ENCODE measurements at places on chromosomes 7 and 10.

DNA sequence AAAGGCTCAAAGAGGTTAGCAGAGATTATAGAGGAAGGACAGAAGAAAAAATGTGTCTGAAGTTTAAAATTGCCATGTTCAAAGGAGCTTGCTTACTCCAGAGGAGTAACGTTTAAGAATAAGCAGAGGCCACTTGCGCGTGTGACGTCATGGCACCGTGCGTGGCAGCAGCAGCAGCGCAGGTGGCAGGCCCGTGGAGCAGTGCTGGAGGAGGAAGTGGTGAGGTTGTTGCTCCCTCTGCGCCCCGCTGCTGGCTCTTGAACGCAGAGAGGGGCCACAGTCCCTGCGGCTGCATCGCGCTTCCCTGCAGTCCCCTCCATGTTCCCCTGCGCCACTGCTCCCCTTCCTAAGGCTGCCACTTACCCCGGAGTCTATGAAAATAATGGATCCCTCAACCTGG lies 37.5 kb downstream of the GDI2 start:
- peak; percentile 80 for DNase-seq

GRCh38 chr10:132228616-132229015 lies 41.9 kb downstream of the DPYSL4 start:
- DNase-seq = no peak

DNA sequence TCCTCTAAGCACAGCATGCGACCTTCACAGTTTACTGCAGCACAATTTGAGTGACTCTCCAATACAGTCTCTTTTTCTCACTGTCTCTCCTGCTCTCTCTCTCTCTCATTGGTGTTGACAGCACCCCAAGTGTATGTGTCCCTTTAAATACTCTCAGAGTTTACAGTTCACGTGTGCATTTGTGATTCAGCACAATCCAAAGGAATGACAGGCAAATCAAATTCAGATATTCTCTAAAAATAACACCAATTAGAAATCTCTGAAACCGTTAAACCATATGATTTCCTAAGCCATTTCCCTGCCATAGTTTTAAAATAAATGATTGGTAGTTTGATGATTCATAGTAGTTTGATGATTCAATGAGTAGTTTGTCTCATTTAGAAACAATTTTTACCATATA lies 104.0 kb upstream of the GAD2 start:
- no peak for DNase-seq

DNA sequence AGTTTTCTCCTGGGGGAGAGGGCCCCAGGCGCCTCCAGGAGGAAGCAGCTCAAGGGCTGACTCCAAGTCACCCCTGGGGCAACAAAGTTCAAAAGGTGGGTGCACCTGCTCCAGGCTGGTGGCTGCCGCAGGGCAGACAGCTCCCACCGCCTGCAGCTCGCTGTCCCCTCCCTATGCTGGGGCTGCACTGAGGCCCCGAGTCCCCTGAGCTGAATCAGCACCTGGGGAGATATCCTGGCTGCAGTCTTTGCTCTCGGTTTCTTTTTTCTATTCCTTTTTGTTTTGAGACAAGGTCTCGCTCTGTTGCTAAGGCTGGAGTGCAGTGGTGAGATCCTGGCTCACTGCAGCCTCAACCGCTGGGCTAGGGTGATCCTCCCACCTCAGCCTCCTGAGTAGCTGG lies 183.4 kb downstream of the DNAJB6 start:
- DNase-seq = peak; percentile 38

GRCh38 chr10:32731527-32731926 lies 226.5 kb downstream of the ITGB1 start:
- DNase-seq = no peak

GRCh38 chr7:44141221-44141850 lies at the start of gene MYL7:
Gene MYL7, minus strand, starts transcription at chr7:44141332. Its CDS starts 27 bp downstream, at chr7:44141305.
- no peak for DNase-seq

DNA sequence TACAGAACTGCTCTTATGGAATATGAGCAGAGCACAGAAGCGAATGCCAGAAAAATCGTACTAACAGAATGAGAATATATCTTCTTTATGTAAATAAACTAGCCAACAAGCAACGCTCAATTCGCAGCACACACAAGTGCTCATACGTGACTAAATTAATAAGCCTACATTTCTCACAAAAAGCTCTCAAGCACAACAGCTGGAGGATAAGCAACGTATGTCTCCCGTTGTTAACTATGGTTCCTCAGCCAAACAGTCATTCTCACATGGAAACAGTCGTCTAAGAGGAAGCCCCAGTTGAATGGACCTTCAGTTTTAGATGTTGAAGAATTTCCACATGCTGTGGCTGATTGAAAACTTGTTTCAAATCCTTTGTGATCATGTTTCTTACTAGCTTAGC lies 110.4 kb downstream of the PKD1L1 start:
- no peak for DNase-seq

DNA sequence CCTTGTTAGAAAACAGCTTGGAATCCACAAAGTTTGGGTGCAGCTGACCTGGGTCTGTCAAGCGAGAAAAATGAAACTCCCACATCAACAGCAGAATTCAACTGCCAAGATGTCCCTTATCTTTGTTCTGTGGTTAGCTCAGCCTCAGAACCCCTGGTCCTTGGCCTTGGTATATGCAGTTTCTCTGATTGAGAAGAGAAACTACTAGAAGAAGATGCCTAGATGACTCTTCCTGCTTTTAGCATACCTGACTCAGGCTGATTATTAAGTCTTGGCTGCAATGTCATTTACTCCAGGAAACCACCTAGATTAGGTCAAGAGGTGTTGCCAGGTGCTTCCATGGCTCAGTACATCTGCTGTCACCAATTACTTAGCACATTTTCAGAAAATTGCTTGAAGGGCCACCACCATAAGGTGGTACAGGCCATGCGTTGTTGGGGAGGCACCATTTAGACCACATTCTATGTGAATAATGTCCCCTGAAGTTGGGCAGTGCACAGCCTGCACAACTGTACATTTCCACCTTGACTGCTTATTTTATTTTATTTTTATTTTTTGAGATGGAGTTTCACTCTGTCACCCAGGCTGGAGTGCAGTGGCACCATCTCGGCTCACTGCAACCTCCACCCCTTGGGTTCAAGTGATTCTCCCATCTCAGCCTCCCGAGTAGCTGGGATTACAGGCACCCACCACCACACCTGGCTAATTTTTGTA lies 59.4 kb upstream of the ZNF438 start:
- DNase-seq = no peak

- no peak for DNase-seq
Measured at GRCh38 chr7:27901028-27901760, 161.2 kb downstream of the TAX1BP1 start.

- peak; percentile 56 for DNase-seq
Measured at GRCh38 chr7:158055726-158056510, 531.7 kb downstream of the PTPRN2 start.

- no peak for DNase-seq
Measured at GRCh38 chr7:52436278-52436677, 599.2 kb upstream of the POM121L12 start.

DNA sequence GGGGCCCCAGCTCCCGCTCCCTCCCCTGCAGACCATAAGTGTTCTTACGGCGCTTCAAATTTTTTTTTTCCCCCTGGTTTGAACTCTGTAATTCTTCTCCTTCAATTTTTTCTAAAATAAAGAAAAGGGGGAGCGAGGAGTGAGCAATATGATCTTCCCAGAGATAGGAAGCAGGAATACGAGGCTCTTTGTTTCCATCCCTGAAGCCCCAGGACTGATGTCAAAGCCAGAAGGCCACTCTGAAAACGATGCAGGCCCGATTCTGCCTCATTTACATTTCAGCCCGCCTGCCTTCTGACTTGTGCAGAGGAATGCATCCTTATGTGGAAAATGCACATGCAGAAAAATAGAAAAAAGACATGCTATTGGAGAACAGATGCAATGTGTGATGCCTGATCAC lies 401.5 kb upstream of the MKI67 start:
- peak; percentile 64 for DNase-seq

DNA sequence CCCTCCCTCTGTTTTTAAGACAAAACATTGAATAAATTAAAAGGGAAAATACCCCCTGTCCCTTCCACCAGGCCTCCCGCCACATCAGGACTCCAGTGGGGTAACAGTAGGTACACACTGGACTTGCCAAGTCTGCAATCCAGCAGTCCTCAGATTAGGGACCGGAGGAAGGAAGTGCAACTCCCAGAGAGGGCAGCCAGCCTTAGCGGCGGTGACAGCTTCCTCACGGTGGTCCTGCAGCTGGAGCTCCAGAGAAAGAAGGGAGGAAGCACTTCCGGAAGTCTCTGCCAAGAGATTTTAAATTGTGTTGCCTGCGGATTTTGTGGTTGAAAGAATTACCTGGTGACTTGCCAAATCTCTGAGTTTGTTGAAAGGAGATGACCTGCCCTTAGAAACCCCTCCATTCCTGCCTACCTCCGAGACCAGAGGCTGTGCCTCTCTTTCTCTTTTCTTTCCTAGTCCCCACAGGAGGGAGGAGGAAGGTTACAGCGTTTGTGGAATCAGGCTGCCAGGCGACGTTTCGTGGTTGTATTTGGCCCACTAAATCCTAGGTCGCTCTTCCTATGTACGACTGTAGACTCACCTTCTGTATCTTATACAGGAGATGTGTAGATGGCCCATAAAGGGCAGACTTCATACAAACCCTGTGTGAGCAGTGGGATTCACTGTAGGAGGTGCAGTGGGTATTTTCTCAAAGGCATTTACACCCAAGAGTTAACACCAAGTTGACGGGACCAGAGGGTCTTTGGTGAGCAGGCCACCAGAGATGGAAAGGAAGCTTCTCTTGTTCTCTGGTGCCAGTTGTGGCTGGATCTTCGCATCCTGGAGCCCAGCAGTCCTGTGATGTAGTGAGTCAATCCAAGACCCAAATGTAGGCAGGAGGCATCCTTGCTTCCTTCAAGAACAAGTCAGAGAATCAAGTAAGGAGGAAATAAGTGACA lies 77.9 kb downstream of the INSIG1 start:
- no peak for DNase-seq

DNA sequence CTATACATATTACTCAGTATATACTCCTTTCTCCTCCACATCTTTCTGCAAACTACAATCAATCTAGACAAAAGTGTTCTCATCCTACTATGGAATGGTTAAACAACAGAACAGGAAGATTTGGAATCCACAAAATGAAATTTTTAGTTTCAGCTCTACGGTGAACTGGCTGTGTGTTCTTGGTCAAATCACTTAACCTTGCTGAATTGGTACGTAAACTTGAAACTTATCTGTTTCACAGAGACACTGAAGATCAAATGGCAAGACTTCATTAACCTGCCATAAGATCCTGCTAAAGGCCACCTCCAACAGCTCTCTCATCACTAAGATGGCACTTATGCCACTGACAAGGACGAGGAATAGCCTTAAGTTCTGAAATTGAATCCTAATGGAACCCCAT lies 1.5 kb downstream of the NUDCD3 start:
- no peak for DNase-seq

DNA sequence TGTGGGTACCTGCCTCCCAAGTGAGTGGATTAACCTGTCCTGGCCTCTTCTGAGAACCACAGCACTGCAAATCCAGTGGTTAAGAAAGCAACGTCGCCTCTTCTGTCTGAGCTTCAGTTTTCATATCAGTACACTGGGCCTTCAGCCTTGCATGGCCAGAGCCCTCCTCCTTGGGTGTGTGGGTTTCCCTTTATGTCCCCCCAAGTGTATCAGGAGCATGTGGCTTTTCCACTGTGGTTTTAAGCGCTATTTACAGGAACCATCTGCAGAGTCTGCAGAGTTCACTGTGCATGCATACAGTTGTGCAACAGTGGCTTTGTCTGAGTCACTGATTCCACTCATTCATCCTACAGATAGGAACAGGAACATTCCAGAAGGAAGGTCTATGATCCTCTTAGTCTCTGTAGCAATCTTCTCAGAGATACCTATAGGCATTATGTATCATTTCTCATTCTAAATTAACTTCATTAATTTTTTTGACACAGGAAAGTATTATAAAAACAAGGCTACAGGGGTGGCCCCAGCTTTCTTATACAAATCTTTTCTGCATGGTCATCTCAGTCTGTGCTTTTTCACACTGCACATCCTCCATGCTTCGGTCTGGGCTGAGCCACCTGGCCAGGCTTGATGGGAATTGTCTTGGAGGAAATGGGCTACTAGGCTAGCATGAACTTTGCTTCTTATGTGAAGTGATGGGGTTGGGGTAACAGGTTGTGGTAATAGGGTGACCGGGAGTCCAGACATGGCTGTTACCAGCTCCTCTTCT lies 17.1 kb downstream of the MBL2 start:
- no peak for DNase-seq

- DNase-seq = peak; percentile 88
Measured at GRCh38 chr7:139777948-139778841, at the start of gene HIPK2. Gene HIPK2, minus strand, starts transcription at chr7:139777998. Its CDS starts 375 bp downstream, at chr7:139777623.

DNA sequence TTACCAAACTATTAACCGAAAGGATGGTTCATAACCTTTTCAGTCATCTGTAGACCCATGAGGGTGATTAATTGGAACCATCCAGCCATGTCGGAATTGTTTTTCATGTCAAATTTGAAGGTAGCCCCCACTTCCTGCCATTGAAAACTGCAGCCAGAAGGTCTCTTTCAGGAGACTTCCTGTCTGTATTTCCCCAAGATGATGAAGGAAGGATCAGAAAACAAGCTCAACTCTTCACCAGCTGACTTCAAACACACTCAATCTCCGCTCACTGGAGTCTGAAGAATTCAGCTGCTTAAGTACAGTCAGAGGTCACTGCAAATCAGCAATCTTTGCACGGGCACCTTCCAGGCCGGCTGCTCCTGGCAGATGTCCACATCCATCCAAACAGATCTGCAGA lies 291.7 kb upstream of the NPVF start:
- DNase-seq = no peak

DNA sequence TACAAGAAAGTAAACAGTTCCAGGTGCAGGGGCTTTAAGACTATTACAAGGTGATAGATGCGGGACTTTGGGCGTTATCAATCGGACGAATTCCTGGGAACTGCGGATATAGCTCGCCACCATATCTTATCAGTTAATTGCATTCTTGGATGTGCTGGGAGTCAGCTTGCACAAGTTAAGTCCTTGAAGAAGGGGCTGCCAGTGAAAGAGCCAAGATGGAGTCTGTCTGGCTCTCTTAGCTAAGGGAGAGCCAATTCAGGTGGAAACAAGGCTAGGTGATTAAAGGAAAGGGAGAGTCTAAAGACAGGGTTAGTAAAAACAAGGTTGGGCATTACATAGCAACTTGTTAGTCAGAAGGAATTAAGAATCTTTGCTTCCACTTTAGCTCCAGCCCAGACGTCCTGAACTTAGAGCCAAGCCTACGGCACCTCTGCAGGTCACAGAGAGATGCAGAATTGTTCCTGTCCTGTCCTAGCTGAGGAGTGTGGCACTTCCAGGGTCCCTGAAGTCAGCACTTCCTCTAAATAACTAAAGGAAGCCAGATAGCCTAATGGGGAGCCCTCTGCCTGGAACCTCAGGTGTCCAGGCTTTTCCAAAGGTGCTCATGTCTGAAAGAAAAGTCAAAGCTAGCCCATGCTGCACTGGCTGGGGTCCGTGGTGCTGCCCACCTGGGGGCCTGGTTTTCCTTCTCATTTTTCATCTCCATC lies 17.3 kb downstream of the ZC3HAV1 start:
- no peak for DNase-seq

DNA sequence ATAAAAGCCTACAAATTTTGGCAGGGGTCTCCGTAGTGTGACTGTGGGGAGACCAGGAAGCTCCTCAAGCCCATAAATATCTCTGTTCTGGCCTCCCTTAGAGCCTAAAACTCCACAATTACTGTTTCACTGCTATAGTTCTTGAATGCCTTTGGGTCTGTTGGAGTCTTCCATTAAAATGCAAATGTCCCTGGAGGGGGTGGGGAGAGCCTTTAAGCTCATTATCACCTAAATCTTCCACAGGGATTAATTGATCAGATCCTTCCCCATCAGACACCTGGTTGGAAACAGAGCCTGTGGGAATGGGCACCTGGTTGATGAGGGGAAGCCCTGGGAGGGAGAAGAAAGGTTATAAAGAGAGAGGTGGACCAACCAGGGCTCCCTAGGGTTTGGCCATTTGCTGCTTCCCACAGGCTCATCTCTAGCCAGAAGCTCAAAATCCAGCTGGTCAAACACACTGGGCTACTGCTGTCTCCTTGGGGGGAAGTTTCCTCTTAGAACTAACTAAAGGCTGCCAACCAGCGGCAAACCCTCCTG lies 718.2 kb downstream of the LRMDA start:
- no peak for DNase-seq
